ENCODE measurements at places on chromosomes 7 and 10.

- no peak for DNase-seq
Observed at GRCh38 chr10:63114031-63114814, 18.9 kb upstream of the NRBF2 start.

- DNase-seq, result no peak
Observed at GRCh38 chr7:70645279-70645678, 486.7 kb upstream of the GALNT17 start.

GRCh38 chr7:34187798-34188307 is 282.5 kb downstream of the BMPER start:
- DNase-seq, result no peak

- DNase-seq, result no peak
Observed at GRCh38 chr7:108287857-108288256, 157.7 kb upstream of the LAMB4 start.

- DNase-seq, result no peak
Observed at GRCh38 chr10:72009425-72010081, 45.4 kb downstream of the CHST3 start.

- DNase-seq, result no peak
Observed at GRCh38 chr10:70494966-70495365, 16.4 kb downstream of the PALD1 start.

GRCh38 chr10:75097666-75098285 is 13.7 kb upstream of the SAMD8 start:
- no peak for DNase-seq

DNA sequence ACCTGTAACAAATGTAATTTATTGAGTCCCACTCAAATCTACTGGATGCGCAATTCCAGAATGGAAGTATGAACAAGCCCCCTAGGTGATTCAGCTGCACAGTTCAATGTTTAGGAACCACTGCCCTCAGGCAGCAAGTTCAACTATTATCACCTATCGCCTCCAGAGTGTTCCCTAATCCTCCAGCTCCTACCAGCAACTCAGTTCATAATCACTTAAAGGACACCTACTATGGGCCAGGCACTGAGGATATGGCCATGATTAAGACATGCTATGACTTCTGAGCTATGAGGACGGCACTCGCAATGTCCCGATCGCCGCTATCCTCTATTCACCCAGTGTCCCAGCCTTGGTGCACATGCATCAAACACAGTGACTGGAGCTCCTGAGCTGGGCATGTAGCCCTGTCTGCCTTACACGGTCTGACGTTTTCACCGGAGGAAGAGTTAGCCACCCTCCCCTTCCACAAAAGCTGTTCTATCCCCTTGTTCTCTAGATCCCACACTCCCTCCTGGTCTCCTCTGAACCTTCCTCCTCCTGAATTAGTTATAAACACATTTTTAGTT is 22.3 kb downstream of the RHEB start:
- no peak for DNase-seq

DNA sequence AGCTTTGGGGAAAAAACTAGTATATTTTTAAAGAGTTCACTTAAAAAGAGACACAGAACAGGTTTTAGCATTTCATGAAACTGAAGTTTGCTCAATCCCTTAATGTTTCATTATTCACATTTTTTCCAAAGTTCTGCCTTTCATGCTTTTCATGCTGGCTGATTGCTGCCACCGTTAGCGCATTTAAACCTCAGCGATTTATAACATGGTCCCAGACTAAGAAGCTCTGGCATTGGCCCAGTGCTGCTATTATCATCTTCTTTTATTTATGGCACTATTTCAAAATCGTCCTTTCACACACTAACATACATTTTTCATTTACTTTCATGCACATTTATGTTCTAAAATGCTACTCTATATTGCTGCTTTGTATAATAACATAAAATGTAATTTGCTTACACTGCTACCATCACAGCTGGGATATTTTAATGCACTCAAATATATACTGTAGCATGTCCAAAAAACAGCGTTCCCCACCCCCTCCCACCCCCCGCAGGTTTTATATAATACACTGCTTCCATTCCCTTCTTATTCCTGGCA is 141.9 kb downstream of the MPP7 start:
- DNase-seq, result no peak

- peak; percentile 5 for DNase-seq
Observed at GRCh38 chr7:133253519-133253875, 619 bp downstream of the EXOC4 start.

DNA sequence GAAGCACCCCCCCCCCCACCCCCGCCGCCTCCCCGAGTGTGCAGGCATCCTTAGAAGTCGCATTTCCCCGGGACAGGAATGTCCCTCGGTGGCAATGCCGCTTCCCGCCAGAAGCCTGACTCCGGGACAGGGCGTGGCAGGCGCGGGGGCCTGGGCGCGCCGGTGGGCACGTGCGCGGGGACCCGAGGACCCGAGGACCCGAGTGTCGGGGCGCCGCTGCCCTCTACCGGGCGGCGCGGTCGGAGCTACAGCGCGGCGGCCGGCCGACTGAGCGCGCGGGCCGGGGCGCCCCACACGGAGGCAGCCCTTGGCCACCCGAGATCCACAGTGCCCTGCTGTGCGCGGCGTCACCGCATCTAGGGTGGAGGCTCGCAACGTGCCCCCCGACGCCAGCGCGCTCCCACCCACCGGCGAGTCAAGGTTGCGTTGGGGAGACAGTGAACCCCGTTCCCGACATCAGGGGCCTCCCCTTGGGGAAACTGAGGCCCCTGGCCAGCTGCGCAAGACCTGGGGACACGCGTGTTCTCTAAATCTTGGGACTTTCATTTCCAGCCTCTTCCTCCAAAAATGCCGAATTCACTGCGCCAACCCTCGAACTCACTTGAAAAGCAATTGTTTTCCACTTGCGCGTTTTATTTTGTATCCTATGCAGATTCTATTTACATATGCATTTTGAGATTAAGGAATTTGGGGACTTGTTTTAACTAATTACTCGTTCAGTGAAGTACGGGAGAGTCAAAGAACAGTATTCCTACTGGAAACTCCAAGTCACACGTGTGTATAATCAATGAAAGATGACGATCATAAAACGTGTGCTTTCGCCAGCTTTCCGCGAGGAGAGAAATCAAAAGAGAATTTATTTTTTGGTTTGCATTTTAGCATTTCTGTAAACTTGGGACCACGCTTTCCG is 3.1 kb upstream of the CUX1 start:
- peak; percentile 68 for DNase-seq

DNA sequence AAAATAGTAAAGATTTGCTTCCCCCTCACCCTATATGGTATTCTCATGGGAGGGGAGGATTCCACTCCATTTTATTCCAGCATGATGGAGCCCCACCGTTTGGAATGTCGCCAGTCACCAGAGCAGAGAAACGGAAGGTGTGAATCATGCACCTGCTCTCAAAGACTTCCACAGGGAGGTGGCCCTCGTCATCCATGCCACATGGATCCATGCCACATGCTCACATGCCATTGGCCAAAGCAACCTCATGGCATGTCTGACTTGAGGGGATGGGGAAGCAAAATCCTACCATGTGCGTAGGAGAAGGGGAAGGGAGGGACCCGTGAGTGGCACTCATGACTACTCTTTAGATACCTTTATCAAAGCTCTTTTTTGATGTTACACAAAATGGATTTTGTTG is 256.0 kb downstream of the SKAP2 start:
- no peak for DNase-seq

GRCh38 chr10:46293832-46294640 is 7.2 kb downstream of the ANTXRL start:
- no peak for DNase-seq

GRCh38 chr7:144842377-144842851 is 6.6 kb upstream of the TPK1 start:
- DNase-seq, result no peak

- no peak for DNase-seq
Observed at GRCh38 chr10:122504610-122504950, 43.2 kb downstream of the HTRA1 start.

DNA sequence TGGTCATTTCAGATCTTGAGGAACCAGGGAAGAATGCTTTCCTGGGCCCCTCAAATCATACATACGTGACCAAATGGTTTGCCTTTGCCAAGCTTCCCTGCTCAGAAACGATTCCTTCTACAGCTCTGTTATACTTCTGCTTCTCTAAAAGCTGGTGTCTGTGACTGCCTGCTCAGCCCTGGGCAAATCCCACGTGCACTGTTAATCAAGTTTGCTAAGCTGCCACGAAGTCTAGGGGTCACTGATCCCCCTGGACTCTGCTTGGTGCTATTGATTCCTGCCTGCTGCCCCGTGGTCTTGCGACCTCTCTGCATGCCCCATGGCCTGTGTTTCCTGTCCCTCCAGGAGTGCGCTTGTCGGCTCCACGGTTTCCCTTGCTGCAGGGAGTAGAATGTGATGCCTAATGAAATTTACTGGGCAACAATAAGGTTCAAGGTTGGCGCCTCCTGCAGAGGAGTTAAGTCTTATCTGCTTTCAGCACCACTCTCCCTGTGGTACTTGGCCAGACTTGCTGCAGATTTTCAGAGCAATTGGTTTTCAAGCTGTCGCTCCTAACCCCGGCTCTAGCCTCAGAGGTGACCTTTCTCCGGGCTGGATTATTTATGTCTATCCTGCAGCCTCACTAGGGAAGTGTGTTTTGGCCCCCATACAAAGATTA is 201.6 kb upstream of the FZD8 start:
- no peak for DNase-seq

GRCh38 chr7:26298472-26299058 is 6.9 kb downstream of the SNX10 start:
- no peak for DNase-seq

DNA sequence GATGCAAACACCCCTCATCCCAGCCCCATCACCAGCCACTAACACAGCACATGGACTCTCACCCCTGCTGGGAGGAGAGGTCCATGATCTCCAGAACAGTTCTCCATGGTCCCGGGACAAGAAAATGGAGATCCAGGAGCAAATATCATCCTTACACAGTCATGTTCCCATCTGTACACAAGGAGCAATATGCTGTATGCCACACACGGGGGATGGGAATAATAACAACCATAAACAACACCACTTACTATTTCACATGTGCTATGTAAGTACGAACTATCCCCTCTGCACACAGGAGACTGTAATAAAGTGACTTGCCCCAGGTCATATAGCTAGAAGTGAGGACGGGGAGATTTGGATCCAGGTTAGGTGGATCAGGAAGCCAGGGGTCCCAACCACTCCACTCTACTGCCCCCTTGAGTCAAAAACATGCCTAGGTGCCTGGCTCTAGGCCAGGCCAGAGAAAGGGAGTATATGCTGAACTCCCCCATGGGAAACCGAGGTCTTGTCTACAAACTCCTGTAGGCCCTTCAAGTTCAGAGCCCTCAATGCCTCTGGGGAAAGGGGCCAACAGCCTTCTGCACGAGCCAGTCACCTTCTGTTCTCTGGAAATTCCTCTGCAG is 34.1 kb downstream of the LRRC20 start:
- DNase-seq, result peak; percentile 21

DNA sequence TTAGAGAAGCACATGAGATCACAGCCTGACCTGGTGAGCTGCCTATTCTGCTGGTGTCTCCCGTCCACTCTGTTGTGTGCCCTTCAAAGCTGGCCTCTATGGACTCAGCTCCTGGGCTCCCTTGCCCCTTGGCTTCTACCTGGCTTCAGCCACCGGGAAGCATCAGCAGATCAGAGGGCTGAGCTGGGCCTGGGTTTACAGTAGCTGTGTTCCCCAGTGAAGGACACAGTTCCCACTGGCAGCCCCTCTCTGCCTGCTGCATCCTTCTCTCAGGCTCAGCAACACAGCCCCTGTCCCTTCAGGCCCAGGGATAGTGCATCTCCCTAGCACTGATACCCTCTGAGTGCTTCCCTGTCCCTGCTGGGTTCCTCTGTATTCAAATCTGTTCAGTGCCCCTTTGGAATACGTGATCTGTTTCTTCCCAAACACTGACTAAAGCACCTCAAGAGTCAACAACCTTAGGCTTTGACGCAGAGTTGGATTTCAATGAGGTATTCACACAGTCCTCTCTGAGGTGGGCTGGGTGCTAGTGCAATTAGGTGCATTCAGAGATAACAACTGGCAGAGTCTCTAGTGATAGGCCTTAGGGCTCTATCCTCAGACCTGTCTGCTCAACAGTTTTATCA is 109.8 kb downstream of the GRID1 start:
- no peak for DNase-seq

- no peak for DNase-seq
Observed at GRCh38 chr7:30281263-30281662, 3.1 kb upstream of the ZNRF2 start.

- no peak for DNase-seq
Observed at GRCh38 chr7:140003913-140004382, 58.8 kb downstream of the PARP12 start.

- no peak for DNase-seq
Observed at GRCh38 chr10:570628-571163, 118.8 kb downstream of the DIP2C start.

GRCh38 chr10:13907570-13907969 is 320.8 kb downstream of the PRPF18 start:
- DNase-seq, result no peak

GRCh38 chr7:70047384-70047783 is 449.1 kb downstream of the AUTS2 start:
- no peak for DNase-seq

GRCh38 chr7:141974831-141975230 is 1.3 kb upstream of the TAS2R38 start:
- DNase-seq, result no peak

DNA sequence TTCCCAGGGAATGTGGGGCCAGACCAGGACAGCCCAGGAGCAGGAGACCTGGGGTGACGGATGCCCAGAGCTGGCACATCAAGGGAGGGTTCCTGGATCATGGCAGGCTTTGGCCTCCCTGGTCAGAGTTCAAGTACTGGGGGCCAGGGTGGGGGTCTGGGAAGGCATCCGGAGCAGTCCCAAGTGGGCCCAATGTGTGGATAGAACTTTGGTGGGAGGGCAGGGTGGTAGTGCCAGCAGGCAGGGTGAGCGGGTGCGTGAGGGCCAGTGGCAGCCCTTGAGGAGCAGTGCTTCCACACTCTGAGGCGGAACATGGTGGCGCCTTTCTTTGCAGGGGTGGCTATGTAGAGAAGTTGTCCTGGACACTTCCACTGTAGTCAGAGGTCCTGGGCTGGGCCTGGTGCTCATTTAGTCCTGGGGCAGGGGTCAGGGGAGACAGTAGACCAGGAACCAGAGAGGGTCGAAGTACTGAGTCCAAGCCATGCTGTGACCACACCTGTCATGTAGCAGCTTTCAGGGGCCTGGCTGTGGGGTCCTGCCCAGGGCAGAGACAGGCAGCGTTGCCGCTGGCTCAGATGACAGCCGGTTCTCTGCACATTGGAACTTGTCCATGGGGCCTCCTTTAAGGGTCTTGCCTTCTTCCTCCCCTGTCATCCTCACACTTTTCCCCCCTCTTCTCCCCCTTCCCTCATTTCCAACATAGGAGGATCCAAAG is 22.2 kb upstream of the CSGALNACT2 start:
- DNase-seq, result no peak

DNA sequence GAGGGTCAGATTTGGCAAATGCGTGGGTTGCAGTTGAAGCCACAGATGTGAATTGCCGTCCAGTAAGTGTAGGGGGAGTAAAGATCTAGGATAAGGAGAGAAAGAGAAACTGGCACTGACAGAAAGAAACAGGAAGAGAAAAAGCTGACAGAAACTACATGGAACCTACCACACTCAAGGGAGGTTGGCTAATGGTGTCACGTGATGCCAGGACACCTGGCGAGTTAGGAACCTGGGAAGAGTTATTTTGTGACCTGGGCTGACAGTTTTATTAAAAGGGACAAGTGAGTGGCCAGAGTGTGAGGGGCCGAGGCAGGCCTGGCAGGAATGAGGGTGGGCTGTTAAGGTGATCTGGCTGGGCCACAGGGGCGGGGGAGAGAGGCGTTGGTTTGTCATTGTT is 188.7 kb downstream of the ADARB2 start:
- no peak for DNase-seq
